Dermis blood vessel endothelial cell (primary cell): ENCODE measurements at places on chromosomes 4 and X. TPM values are rescaled to one million over a fixed set of nuclear protein-coding genes. Genes with fewer than 3 reads are reported as not detected.

Gene ADAMTS3
- total RNA-seq = 0.51 and 0.68 TPM in 2 replicates

Gene LRRC66
- total RNA-seq = 0.14 and 0.17 TPM in 2 replicates

Gene PTCHD1
- not detected in 2 replicates for total RNA-seq

Gene MAGEA3
- total RNA-seq = not detected in 2 replicates

Gene UGT2B7
- 0.09 and 0.34 TPM in 2 replicates for total RNA-seq

Gene GPR143
- 2.8 and 6.0 TPM in 2 replicates for total RNA-seq

Gene GALNTL6
- not detected in 2 replicates for total RNA-seq

Gene VEGFD
- 0.17 and 0.37 TPM in 2 replicates for total RNA-seq

Gene CXorf65
- total RNA-seq = not detected in 2 replicates

Gene PRR32
- total RNA-seq = not detected in 2 replicates

Gene CLCN5
- total RNA-seq = 8.1 and 8.7 TPM in 2 replicates

Gene FABP2
- not detected in 2 replicates for total RNA-seq

Gene ATP2B3
- total RNA-seq = under 0.01 TPM in 1 of 2 replicates, not detected in the other

Gene CPZ
- total RNA-seq = not detected in 2 replicates

Gene NKX3-2
- total RNA-seq = 0.05 TPM in 1 of 2 replicates, not detected in the other

Gene DUSP9
- 0.05 and 0.17 TPM in 2 replicates for total RNA-seq

Gene TAF7L
- 0.23 TPM in 1 of 2 replicates, not detected in the other for total RNA-seq

Gene SMIM10L2A
- 0.70 and 1.0 TPM in 2 replicates for total RNA-seq

Gene S100G
- not detected in 2 replicates for total RNA-seq

Gene MAGED4
- 28.2 and 28.9 TPM in 2 replicates for total RNA-seq

Gene SPANXN4
- not detected in 2 replicates for total RNA-seq

Gene PTTG2
- 0.51 TPM in 1 of 2 replicates, not detected in the other for total RNA-seq
